ENCODE measurements at places on chromosomes 6 and 20.

- no peak for DNase-seq
Observed at GRCh38 chr20:48908656-48909319, 12.7 kb upstream of the ARFGEF2 start.

DNA sequence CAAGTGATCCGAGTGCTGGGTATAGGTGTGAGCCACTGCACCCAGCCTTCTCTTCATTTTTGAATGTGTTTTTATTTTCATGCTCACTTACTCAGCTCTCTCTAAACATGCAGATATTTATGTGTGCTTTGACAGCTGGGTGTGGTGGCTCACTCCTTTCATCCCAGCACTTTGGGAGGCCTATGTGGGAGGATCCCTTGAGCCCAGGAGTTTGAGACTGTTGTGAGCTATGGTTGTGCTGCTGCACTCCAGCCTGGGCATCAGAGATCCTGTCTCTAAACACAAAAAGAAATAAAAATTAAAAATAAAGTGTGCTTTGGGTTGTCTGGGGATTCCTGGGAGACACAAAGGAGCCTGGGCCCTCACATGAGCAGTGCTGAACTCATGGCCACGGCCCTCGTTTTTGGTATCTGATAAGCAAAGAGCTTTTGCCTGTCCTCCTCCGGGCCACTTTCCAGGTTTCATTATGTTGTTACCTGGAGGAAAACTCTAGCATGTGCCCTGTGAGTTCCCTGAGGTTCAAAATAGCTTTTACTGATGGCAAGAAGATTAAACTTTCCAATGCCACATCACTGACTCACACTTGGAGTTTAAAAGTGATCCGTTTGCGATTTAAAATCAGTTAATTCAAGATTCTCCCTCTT, 78.5 kb downstream of the CD164 start:
- no peak for DNase-seq

GRCh38 chr6:158474961-158475343, 84.9 kb upstream of the TMEM181 start:
- peak; percentile 62 for DNase-seq

- peak; percentile 43 for DNase-seq
Observed at GRCh38 chr6:37202788-37203491, 33.0 kb downstream of the PIM1 start.

GRCh38 chr6:29909985-29910384, 32.3 kb upstream of the HLA-A start:
- DNase-seq = peak; percentile 7

DNA sequence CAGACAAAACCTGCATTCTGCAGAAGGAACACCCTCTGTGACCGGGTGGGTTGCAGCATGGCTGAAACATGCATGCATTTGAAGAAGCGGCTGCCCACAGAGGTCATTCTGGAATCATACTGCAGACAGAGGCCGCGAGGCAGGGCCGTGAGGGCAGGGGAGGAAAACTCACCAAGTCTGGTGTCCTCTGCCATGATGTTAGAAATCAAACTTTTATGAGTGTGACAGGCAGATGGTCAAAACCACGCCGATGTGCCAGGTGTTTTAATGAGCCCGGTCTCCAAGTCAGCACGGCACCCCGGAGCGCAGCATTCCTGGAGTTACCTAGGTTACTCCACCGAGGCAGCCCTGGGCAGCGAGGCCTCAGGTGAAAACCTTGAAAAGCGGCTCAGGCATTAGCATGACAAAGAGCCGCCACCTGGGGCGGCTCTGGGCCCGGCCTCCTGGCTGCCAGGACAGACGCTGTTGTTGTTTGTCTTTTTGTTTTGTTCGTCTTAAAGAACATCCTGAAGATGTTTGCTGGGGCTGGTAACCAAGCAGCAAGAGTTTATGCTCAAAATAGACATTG, 255.6 kb downstream of the ERMARD start:
- DNase-seq = no peak

Measured in amniotic epithelial cell (primary cell).